ENCODE measurements at places on chromosomes 3 and 15. TPM values are rescaled to one million over a fixed set of nuclear protein-coding genes. Genes with fewer than 3 reads are reported as not detected.
A peak's percentile ranks its signal among the peaks of the same experiment; 100 is the strongest.

The TXNRD3 gene
- polyA plus RNA-seq, result 18.9 TPM

DNA sequence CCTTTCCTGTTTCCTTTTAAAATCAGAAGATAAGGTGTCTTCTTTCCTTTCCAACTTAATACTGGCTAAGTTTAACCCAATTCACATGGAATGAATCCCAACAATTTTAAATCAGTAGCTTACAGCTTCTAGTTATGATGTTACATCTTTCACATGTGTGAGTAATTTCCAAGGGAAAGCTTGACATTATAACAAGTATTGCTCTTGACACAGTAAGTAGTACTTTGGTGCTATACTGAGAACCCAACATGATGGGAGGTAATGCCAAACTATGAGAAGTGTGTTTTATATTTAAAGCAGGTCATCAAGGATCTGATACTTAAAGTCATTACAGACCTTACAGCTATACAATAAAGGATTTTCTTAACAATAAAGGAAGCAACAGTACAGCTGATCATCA is 29.1 kb downstream of the RABL3 start:
- DNase-seq, result no peak

DNA sequence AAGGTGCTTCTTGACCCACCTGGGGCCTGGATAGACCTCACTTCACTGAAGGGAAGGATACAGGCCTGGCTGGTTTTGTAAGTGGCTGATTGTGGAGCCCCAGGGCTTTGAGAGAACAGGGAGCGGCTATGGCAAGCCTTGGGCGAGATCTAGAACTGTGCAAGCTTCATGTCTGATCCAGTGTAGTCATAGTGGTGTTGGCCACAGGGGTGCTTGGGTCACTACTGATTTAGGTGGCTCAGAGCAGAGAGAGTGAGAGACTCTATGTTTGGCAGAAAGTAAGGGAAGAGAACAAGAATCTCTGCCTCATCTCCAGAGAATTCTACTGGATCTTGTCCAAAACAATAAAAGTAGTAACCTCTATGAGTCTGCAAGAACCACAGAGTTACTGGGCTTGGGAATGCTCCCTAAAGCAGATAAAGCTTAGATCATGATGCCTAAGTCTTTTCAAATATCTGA is 394.2 kb upstream of the EPHA3 start:
- DNase-seq, result no peak

- DNase-seq, result no peak
Observed at GRCh38 chr3:122512284-122512683, 2.5 kb downstream of the KPNA1 start.

DNA sequence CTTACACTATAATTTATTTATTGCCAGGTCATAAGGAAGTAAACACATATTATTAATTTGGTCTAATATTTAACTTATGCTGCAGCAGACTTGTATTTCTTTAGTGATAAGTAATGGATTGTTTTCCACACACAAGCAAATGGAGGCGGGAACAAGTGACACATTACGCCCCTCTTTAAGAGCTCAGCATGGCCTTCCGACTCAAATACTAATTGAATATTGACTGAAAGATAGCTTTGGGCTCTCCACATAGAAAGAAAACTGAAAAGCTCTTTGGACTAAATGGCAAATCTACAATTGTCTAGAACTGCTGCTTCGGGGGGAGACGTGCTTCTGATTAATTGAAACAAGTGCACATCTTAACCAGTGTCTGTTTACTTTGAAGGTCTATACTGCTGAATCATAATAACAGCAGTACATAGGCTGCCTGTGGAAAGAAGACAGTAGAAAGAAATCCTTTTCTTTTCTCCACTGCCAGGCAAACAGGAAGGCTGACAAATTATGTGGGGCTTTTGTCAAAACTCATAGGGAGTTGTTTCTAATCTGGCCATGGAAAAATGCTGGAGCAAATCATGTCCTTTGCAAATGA is 15.9 kb downstream of the CADPS start:
- DNase-seq, result no peak

GRCh38 chr3:172289583-172289982 is 158.7 kb downstream of the GHSR start:
- DNase-seq, result no peak

DNA sequence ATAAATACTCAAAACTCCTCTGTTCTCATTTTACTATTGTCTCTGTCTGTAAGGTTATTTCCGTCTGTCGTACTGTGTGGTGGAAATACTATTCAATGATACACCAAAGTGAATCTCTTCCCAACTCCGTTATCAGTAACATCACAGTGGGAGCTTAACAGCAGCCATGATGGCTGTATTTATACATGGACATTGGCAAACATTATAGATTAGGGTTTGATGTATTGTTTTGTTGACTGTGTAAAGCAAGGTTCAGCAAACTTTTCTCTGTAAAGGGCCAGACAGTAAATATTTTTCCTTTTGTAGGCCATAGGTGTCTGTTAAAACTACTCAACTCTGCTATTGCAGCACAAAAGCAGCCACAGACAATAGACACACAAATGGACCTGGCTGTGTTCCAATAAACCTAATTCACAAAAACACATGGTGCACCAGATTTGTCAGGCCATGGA is 23.2 kb downstream of the LIPC start:
- DNase-seq, result no peak

The PATL2 gene
- polyA plus RNA-seq, result 1.1 TPM

GRCh38 chr3:71653414-71653807 is 69.9 kb upstream of the FOXP1 start:
- no peak for DNase-seq

The GPR149 gene
- polyA plus RNA-seq, result not detected

- no peak for DNase-seq
Observed at GRCh38 chr3:26198609-26199008, 408.7 kb downstream of the OXSM start.

The SLC51A gene
- polyA plus RNA-seq, result 7.2 TPM

The KIF15 gene
- polyA plus RNA-seq, result 19.3 TPM

DNA sequence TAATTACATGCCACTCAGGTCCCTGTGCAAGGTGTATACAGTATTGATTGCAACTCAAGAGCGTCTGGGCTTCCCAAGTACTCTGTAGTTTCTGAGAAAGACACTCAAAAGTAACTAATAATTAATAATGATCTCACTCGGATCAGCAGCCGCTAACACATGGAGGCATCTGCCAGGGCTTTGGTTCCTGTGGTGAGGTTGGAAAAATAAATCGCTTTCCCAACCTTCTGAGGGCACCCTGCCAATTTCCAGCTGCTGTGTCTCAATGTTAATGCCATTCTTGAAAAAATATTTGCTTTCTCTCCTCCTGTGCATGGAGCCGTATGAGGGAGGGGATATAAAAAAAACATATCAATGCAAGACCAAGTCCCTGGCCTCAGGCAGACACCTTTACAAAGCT is 116.5 kb upstream of the SLC2A2 start:
- no peak for DNase-seq

- no peak for DNase-seq
Observed at GRCh38 chr3:187520027-187520945, 149.9 kb downstream of the SST start.

The EPHB1 gene
- 3.8 TPM for polyA plus RNA-seq

- DNase-seq, result peak; percentile 72
Observed at GRCh38 chr3:107208100-107208499, 169.1 kb upstream of the CCDC54 start.

- no peak for DNase-seq
Observed at GRCh38 chr15:23570486-23570885, 5.0 kb downstream of the MKRN3 start.

DNA sequence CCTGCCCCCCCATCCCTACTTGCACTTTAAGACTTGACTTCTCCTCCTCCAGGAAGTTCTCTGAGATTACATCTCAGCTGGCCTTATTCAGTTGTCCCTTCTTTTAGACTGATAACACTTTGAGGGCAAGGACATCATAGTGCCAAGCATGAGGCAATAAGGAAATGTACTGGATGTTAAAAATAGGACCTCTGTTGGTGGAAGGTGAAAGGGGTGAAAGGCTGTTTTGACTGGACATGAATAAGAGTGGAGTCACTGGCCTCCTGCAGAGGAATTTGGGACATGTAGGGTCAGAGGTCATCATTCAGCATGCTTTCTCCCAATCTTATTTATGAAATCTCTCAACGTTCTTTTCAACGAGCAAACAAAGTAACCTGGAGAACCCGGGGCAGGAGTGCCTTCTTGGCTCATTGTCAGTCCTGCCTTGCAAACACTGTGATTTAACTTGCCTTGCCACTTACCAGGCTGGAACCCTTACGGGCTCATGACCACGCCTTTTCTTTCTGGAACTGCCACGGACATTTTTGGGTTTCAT is 38.6 kb downstream of the TRIM71 start:
- no peak for DNase-seq

DNA sequence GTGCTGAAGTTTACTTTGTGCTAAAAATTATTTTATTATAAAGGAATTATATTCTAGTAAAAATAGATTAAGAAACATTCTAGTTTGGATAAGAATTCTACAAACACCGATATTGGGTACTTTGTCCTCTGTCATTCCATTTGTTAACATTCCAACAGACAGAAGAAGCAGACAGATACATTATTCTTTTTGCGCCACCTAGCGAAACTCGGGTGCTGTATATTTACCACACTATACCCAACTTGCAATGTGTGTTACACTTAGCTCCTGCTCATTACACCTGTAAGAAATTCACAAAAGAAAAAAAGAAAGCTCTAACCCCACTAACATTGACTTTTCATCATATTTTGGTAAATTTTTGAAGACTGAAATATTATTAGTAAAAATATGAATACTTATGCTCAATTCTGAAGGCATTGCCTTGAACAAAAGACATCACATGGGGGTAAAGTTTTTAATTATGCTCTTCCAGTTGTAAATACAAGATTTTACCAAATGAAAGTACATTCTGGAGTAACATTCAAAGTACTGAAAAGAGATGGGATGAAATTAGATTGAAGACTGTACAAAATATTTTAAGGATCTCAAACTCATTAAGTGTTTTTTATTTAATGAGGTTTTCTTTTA is 136.5 kb upstream of the MLF1 start:
- peak; percentile 51 for DNase-seq

DNA sequence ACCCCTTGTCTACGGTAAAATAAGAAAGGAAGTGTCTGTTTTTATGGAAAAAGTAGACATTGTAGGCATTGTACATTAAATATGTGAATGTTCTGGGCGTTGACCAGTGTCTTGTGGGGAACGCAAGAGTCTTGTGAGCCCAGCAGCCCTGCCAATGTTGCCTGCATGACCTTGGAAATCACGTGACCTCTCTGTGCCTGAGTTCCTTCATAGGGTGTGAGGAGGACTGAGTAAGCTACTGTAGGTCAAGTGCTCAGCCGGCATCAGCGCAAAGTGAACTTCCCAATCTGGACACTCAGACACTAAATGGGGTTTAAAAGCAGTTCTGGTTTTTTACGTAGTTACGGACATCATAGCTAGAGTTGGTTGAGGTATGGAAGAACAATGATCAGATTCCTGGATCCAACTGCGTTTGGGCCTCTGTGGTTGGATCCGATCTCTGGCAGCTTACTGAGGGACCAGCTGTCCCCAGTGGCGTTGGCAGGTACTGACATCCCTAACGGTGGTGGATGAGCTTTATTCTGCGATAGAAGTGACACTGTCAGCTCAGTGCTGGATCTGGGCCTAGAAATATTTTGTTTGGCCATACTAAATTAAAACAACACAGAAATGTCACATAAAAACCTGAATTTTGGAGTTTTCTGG is 63.8 kb downstream of the SPSB4 start:
- DNase-seq, result no peak

The GABRR3 gene
- 0.04 TPM for polyA plus RNA-seq

GRCh38 chr15:37359893-37360290 is 259.5 kb upstream of the MEIS2 start:
- no peak for DNase-seq

DNA sequence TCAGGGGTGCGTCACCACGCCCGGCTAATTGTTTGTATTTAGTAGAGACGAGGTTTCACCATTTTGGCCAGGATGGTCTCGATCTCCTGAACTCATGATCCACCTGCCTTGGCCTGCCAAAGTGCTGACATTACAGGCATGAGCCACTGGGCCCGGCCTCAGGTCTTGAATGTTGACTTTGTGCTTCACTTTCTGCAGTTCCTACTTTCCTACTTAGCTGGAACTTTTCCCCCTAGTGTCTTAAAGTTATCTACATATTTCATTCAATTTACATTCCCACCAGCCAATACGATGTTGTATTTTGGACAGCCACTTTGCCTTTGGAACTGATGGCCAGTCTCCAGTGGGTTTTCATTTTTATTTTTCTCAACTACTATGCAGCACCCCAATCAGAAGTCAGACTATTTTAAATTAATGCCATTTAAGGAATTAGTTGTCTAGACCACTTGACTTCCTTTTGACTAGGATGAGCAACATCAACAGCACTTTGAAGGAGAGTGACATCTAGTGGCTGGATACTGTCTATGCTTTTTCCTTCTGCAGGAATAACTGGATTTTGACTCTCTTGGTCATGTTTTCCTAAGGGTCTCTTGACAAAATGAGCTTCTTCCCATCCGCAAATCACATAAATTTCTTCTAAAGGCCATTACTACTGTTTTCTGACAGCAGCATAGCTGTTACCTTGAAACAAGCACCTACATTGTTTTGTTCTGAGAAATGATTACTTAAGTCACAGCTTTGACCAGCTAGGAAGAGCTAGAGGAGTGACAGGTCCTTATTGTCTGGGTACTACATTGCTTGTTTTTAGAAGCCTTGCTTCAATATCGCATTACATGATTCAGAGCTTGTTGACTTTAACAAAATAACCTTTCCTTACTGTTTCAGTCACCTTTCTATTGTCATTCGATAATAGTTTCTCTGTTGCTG is 140.2 kb downstream of the ITPR1 start:
- peak; percentile 42 for DNase-seq

- no peak for DNase-seq
Observed at GRCh38 chr15:89097313-89097712, 9.1 kb downstream of the ABHD2 start.

- no peak for DNase-seq
Observed at GRCh38 chr3:164679245-164679644, 399.1 kb downstream of the SI start.

GRCh38 chr15:26838742-26839460 is 28.0 kb upstream of the GABRA5 start:
- no peak for DNase-seq

The NME9 gene
- 3.8 TPM for polyA plus RNA-seq

DNA sequence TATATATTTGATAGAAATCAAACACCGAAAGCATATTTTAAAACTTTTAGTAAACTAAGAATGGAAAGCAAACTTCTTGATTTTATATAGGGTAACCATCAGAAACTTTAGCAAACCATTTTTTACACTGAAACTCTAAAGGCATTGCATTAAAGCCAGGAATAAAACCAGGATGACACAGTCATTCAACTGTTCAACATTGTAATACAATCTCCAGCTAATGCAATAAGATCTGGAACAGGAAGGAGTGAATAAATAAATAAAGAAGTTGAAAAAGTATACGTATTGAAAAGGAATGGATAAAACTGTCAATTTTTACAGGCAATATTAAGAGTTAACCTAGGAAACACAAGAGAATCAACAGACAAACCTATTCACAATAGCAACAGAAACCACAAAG is 181.9 kb upstream of the TTC14 start:
- no peak for DNase-seq

GRCh38 chr3:41234823-41235721 is 35.8 kb downstream of the CTNNB1 start:
- no peak for DNase-seq

DNA sequence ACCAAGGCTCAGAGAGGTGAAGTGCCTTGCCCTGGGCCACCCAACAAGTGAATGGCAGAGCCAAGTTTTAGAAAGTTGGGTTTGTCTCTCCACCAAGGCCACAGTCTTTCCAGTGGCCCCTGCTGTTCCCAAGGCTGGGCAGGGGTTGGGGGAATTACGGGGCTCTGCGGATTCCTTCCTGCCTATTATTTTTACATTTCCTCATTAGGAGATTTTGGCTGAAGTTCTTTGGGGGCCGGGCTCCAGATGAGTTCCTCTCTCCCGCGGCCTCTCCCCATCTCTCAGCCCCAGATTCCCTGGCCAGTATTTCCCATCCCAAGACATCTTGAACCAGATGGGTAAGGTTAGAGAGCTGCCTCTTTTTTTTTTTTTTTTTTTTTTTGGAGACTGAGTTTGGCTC is 44.0 kb upstream of the SMAD6 start:
- DNase-seq, result no peak
